ENCODE measurements at places on chromosomes 1 and 21.

DNA sequence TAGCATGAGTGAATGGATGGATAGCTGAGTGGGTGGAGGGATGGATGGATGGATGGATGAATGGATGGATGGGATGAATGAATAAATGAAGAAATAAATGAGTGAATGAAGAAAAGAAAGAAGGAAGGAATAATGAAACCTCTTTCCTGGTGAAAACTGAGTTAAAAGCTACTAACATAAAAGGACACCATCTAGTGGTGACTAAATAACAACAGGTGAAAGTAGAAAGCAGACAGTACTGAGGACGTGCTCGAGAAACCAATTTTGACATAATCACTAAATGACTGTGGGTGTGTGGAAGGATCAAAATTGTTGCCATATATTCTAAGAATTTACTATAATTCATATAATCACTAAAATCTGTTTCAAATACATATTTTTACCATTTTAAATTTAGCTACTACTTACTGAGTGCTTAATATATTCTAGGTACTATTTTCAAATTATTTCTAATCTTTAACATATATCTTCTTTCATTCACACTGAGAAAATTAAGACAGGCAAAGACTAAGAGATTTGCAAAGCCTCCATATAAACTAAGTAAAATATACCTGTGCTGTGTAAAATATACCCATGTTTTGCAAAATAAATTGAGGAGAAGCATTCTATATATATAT lies 522.9 kb downstream of the LRRIQ3 start:
- DNase-seq: no peak

- no peak for DNase-seq
These were observed 19.0 kb upstream of the LRRC52 start for GRCh38 chr1:165524639-165525285.

DNA sequence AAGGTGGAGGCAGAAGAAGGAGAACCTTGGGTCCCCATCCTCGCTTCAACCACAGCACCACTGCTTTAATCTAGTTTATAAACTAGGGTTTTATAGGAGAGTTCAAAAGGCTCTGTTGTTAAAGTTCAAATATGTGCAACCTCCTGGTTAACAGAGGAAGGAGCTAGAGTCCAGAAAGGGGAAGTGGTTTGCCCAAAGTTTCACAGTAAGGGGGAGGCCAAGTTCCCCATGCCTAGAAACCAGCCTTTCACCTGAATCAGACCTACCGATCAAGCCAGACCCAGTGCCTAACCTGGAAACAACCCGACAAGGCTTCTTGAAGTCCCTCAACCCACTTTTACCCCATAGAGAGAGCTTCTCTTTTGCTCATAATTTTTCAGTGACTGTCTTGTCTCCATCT lies 106.5 kb downstream of the PLPP3 start:
- DNase-seq: no peak

GRCh38 chr1:107545056-107545577 lies 404.3 kb downstream of the NTNG1 start:
- DNase-seq: no peak

GRCh38 chr1:237507005-237507404 lies 383.7 kb downstream of the ZP4 start:
- no peak for DNase-seq

GRCh38 chr1:35220976-35221375 lies 28.0 kb upstream of the SFPQ start:
- DNase-seq: no peak

GRCh38 chr1:200442537-200443156 lies 32.8 kb upstream of the ZNF281 start:
- no peak for DNase-seq
